Dermis blood vessel endothelial cell (primary cell): ENCODE measurements at places on chromosomes 16 and 17. TPM values are rescaled to one million over a fixed set of nuclear protein-coding genes. Genes with fewer than 3 reads are reported as not detected.

Gene ZFHX3
- total RNA-seq = 5.6 and 9.1 TPM in 2 replicates

Gene ZSCAN10
- not detected in 2 replicates for total RNA-seq

Gene EPN3
- total RNA-seq = under 0.01 TPM in 1 of 2 replicates, not detected in the other

Gene GINS2
- 6.6 and 8.6 TPM in 2 replicates for total RNA-seq

Gene MFSD6L
- not detected in 2 replicates for total RNA-seq

Gene TBC1D3I
- 0.05 and 0.17 TPM in 2 replicates for total RNA-seq

Gene C16orf74
- 9.4 and 12.4 TPM in 2 replicates for total RNA-seq

Gene GFAP
- total RNA-seq = 0.51 TPM in 1 of 2 replicates, not detected in the other

DNA sequence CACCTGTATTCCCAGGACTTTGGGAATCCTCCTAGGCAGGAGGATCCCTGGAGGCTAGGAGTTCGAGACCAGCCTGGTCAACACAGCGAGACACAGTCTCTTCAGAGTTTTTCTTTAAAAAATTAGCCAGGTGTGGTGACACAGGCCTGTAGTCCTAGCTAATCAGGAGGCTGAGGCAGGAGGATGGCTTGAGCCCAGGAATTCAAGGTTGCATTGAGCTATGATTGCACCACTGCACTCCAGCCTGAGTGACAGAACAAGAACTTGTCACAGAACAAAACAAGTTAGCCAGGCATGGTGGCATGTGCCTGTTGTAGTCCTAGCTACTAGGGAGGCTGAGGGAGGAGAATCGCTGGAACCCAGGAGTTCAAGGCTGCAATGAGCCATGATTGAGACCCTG lies 24.8 kb downstream of the ANKRD40 start:
- DNase-seq = no peak

DNA sequence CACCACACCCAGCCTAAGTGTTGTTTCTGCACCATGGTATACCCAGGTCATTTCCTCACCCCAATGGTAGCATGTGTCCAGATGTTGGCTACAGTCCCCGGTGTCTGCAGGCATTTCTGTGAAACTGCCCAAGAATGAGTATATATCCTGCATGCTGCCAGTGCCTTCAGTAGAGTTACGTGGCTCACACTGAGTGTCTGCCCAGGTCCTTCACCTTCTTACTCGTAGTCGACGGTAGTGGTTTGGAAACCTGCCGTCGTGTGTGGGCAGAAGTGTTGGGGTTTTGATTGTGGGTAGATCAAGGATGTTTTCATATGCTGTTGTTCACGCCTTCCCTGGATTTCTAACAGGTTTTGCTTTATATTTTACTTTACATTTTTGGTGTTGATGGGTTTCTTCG lies 16.8 kb downstream of the TCF25 start:
- no peak for DNase-seq

GRCh38 chr17:40872416-40872815 lies 5.4 kb upstream of the KRT12 start:
- no peak for DNase-seq

- DNase-seq = no peak
Measured at GRCh38 chr17:75318615-75319222, 29.5 kb upstream of the SLC25A19 start.

GRCh38 chr17:65261682-65262636 lies 124.8 kb downstream of the RGS9 start:
- DNase-seq = peak; percentile 66

DNA sequence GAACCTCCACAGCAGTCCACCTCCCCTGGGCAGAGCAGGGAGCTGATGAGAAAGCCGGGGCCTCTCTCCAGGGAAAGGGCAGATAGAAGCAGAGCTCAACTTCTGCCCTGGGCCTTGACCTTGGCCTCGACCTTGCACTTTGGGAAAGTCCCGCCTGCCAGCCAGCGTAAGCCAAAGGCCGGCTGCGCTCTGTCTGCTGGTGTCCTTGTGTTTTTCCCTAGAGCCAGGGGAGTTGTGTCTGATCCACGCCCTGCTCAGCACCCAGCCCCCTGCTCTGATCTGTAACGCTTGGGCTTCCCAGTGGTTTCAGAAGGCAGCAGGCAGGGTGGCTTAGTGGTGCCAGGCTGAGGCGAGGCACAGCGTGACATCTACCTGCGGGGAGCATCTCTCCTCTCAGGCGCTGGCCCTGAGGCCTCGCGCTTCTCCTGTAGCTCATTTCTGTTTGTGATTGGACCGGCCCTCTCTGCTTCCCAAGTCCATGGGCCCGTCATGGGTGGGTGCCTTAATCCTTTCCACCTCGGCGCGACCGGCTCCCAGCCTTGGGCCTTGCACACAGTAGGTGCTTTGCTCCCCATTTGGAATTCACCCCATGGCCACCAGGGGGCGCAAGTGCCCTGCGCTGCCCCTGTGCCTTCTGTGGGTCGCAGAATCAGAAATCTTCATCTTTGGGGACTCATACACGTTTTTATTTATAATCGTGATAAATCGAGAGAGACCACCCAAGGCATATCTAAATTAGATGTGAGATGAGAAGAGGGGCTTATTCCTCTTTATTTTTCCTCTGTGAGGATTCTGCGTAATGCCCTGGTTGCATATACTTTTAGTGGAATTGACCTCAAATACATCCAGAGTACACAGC lies 24.2 kb downstream of the SGSH start:
- peak; percentile 41 for DNase-seq

- no peak for DNase-seq
Measured at GRCh38 chr17:58533616-58534188, 19.3 kb upstream of the MTMR4 start.

DNA sequence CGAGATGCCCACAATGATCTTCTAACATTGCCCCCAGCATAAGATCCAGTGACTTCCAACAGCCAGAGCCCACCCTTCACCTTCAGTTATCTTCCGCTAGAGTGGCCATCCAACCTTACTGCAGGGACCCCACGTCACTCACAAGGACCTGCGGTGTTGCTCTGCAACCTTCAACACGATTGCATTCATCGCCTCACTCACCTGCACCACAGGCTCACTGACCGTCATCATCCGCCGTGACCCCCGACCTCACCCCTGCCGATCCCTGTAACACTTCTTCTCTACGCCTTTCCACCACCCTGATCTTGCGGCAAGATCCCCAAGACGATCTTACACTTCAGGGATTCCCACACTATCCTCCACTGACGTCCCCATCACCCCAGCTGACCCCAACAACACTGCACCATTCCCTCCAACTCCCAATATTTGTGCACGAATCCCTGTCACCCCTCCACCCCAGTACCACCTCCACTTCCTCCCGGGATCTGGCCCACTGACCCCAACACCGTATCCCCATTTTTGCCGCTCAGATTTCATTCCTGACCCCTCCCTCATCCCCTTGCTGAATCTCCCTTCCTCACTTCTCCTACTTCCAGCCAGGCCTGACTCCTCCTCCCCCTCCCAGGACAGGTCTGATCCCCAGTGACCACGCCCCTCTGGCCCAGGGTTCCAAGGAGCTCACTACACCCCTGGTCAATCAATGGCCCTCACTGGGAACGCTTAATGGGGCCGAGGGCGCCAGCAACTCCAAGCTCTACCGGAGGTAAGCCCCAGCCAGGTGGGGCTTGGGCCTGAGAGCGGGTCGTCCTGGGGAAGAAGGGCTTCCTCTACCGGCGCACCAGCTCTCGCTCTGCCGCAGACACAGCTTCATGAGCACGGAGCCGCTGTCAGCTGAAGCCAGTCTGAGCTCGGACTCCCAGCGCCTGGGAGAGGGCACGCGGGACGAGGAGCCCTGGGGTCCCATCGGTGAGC lies 7.6 kb downstream of the RUNDC3A start:
- no peak for DNase-seq

DNA sequence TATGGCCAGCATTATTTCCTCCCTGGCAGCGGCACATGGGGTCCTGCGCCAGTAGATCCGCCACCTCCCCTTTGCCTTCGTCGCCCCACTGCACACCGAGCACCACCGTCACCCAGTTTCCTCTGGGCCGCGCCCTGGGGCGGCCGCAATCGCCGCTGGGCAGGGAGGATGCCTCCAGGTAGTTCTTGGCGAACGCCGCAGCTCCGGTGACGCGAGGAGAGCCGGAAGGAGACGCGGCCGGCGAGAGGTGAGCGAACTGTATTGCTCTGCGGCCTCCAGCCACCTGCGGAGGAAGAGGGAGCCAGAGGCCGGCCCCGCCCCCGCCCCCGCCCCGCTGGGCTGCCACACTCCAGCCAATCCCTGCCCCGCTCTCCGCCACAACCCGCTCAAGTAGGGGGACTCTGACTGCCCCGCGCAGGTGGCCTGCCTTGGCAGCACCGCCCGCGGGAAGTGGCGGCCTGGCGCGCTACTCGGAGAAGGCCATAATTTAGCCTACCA lies 11.8 kb upstream of the SLFN13 start:
- DNase-seq = peak; percentile 26

DNA sequence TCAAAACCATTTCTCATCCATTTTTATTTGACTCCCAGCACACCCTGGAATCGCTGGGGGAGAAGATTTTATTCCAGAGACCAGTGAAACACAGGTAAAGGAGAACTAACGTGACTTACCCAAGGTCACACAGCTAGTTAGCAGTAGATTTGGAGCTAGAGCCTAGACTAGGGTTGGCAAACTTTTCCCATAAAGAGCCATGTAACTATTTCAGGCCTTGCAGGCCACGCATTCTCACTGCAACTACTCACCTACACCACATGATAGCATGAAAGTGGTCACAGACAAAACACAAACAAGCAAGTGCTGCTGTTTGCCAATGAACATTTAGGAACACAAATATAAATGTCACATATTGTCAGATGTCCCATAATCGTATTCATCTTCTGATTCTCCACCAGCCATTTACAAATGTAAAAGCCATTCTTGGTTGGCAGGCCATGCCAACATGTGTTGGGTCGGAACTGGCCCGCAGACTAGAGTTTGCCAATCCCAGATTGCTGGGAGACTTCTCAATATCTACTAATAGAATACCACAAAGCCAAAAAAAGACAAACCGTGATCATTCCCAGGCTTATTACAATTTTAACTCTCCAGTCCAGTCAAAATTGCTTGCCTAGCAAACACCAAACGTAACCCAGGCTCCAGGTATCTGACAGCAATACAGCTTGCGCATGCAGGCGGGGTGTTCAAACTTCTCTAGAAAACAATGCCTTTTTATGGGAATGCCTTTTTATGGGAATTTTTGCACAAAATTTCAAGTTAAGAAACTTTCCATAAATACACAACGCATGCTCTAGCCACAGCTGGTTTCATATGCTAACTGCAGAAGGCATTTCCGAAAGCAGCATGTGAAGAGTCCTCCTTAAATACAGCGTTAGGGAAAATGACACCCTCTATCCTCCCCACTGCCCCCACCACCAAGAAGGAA lies 20.9 kb downstream of the ZFHX3 start:
- DNase-seq = no peak

GRCh38 chr16:85261657-85262557 lies 149.6 kb upstream of the CIBAR2 start:
- DNase-seq = no peak

- no peak for DNase-seq
Measured at GRCh38 chr16:87707097-87707496, 58.7 kb downstream of the KLHDC4 start.

- no peak for DNase-seq
Measured at GRCh38 chr16:90010676-90011507, 8.4 kb downstream of the DBNDD1 start.

- no peak for DNase-seq
Measured at GRCh38 chr16:68242085-68242484, 3.1 kb upstream of the PLA2G15 start.

DNA sequence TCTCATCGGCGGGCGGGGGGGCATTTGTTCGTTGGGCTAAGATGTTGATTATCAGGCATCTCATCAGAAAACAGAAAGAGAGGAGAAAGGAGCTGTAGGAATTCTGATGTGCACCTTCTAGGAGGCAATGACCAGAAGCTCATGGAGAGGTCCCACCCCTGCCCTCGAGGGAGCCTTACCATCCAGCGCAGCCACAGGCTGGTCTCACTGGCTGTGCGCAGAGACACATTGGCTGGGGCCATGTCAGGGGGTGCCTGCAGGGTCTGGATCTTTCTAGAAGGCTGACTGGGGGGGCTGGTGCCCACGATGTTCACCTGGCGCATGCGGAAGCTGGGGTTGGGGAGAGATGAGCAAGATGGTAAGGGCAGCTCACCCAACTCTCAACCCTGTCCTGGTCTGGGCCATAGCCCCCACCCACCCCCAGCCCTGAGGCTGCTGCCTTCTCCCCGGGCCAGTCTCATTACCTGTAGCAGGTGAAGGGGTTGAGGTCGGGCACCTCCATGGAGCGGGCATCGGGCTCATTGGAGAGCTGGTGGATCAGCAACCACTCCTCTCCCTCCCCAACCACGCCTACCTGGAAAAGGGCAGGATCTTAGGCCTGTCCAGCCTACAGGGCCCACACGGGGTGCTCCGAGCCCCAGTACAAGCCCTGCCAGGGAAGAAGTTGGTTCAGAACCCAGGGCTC lies 86.2 kb upstream of the CDC42EP4 start:
- no peak for DNase-seq

- DNase-seq = no peak
Measured at GRCh38 chr16:80518436-80518835, 22.4 kb upstream of the DYNLRB2 start.
